ENCODE measurements at places on chromosomes 3 and 15.

DNA sequence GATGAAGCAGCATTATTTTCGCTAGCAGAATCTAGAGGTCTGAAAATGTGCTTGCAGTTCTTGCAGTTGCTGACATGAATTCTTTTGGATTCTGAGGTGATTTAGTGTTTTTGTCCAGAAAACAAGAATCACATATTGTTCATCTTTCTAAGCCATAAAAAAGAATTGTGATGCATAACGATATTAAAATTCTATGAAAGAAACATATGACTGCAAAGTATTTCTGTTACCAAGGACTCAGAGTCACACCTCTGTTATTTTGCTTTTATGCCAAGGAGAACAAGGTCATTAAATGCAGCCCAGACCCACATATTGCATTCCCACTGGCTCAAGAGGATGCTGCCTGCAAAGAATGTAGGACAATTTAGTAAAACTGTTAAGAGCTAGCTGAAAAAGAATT is 299.8 kb upstream of the GPR149 start:
- no peak for DNase-seq

DNA sequence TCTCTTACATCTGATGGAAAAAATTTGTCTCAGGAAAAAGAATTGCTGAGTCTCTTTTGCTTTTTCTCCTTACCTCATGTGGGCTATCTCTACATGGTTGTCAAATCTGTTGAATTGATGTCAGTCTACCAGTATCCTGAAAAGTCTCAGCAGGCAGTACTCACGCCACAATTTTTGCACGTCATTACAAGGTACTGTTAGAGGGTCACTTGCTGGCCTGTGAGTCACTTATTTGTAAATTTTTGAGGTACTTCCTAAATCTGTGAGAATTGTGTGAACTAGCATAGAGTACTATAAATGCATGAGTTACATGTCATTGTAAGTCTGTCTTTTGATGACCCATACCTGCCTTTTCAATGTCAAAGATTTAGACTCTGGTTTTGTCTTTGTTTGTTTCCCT is 15.9 kb downstream of the HPS3 start:
- no peak for DNase-seq

- DNase-seq = no peak
These were observed 47.0 kb upstream of the LRRFIP2 start for GRCh38 chr3:37221407-37221806.

GRCh38 chr15:27271258-27271657 is 300.3 kb downstream of the GABRG3 start:
- no peak for DNase-seq

- no peak for DNase-seq
These were observed 605.5 kb downstream of the FHIT start for GRCh38 chr3:60645801-60646200.

GRCh38 chr3:40765884-40766283 is 241.1 kb downstream of the ZNF621 start:
- no peak for DNase-seq

DNA sequence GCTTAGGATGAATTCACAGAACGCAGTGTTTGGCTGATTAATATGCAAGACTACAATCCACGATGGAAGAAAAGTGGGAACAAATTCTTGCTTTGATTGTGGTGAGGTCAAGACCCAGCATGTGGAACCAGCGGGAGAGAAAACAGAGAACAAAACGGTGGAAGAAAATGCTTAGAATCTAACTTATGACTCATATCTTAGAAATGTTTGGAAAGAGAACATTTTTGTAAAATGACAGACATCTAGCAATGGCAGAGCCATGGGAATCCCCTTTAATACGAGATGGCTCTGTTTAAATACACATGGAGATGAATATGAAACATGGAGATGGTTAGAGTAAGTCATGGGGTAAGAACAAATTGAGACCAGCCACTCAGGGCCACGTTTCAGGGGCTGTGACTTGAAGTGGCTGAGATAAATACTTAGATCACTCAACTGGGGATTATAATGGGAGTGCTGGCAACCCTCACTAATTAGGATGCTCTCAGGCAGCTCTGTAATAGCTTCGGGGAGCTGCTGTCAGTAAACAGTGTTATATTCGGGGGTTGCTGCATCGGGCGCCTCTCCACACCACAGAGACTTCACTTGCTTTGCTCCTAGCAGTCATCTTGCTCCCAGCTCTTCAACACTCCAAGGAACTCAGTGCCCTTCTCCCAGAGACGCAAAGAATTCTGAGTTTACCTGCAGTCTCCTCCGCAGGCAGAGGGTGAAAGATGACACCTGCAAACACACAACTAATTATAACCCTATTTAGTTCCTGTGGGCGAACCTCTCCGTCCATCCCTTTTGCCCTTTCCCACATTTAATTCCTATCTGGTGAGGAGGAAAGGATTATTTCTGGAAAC is 68.0 kb upstream of the ONECUT1 start:
- no peak for DNase-seq

DNA sequence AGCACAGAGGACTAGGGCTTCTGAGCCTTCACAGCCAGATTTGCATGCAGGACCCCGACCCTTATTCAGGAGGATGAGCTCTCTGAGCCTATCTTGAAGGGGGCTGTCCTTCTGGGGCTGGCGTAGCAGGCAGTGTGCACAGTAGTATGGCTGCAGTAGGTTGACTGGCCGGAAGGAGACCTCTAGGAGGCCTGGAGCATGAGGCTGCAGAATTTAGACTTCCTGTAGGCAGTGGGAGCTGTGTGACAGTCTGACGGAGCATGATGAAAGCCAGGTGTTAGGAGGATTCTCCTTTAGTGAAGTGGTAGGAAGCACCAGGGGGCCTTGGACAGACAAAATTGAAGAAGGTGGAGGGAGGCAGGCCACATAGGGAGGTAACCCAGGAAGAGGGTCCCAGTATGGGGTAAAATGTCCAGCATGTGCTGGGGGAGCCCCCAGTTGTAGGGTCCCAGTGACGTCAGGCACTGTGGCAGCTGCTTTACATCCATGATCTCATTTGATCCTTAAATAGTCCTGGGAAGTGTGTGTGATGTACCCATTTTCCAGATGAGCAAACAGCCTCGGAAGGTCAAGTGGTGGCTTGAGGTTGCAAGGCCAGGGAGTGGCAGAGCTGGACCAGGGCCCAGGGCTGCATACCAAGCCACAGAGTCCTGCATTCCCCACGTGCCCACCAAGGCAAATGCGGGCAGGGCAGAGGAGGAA is 36.1 kb downstream of the SPSB4 start:
- DNase-seq = no peak

- DNase-seq = no peak
These were observed 36.2 kb upstream of the TSPAN3 start for GRCh38 chr15:77107068-77107467.

- no peak for DNase-seq
These were observed 92.4 kb downstream of the COL6A6 start for GRCh38 chr3:130609166-130609979.

DNA sequence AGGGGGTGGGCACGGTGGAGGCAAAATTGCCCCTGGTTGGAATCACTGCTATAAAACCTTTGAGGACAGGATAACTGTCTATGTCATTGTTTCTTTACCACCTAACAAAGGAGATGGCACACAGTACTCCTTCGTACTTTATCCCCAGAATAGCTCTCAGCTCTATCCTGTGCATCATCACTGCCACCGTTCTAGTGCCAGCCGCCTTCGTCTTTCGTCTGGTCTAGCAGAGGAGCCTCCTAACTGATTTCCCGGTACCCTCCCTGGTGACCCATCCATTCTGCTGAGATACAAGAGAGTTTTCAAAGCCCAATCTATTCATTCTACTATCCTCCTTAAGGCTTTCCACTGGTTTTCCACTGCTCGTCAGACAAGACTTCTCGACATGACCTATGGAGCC is 67.9 kb upstream of the PRICKLE2 start:
- DNase-seq = no peak

- DNase-seq = no peak
These were observed 57.4 kb upstream of the STXBP5L start for GRCh38 chr3:120850381-120851295.

DNA sequence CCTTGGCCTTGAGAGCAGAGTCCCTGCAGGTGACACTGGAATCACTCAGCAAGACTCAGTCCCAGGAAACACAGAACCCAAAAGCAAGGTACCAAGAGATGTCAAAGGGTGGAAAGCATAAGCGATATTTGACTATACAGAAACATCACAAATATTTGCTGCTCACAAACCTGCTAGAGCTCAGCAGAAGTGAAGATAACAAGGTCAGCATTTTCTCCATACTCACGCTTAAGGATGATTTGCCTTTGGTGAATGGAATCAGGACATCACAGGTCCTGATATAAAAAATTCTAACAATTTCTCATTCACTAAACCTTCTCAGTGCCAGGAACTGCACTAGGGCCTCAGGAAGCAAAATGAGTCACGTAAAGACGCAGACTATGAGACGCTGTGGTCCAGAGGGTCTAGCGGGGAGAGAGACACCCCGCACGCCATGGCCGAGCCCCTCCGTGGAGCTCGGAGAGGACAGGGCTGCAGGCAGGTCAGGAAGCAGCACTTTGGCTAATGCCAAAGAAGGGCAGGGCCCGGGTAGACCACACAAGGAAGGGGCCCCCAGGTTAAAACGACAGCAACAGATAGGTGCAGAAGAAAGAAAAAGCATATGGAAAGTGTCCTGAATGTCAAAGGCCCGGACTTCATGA is 10.7 kb downstream of the PCSK6 start:
- no peak for DNase-seq

- no peak for DNase-seq
These were observed 9.6 kb downstream of the NIPA1 start for GRCh38 chr15:22796079-22796478.

DNA sequence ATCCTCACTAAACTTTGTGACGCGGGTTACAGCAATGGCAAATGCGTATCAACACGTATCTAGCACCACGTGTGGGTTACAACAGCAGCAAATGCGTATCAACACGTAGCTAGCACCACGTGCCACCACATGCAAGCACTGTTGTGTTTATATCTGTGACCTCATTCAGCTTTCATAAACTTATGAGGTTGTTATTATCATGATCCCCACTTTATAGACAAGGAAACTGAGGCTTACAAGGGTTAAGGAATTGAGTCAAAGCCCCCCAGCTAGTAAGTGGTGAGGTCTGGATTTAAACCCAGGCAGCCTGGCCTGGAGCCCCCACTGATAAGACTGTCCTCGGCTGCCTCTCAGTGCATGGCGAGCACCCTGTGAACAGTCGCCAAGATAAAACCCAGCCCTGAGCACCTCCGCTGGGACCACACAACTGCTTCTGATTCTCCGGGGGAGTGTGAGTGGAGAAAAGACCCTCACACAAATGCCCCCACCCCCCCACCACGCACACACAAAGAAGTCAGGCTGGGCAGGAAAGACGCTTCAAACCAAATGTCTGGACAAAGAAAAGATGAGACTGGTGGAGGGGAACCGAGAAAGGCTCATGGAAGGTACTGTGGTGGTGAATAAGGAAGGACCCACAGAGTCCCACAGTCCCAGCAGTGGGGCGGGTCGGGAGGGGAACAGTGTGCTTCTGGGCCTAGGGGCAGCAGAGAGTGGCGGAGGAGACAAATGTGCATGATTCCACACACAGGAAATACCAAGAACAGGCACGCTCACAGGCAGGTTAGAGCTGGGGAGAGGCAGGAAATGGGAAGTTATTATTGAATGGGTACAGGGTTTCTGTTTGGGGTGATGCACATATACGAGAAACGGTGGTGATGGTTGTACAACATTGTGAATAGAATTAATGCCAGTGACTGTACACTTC is 173.4 kb downstream of the XXYLT1 start:
- no peak for DNase-seq

DNA sequence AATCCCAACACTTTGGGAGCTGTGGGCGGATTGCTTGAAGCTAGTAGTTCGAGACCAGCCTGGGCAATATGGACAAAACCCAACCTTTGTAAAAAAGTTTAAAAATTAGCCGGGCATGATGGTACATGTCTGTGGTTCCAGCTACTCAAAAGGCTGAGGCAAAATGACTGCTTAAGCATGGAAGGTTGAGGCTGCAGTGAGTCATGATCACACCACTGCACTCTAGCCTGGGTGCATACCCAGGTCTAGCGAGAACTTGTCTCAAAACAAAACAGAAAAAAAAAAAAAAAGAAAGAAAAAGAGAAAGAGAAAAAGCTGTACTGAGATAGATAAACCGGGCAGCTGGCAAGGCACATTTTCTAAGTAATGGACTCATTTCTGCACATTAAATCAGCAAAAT is 10.6 kb downstream of the ARPP19 start:
- peak; percentile 93 for DNase-seq

DNA sequence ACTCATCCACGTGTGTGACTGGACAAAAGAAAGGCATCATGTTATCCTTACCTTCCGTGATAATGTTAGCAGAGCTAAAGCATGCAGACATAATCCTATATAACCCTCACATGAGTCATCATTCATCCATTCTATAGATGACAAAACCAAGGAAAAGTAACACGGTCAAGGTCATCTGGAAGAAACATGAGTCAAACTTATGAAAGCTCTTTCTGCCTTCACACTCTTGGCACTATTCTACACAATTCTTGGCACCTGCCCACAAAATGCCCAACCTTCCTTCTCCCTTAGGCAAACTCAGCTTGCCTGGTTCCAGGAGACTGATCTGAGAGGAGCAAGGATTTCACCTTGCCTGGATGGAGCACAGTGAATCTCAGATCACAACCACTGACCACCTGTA is 66.9 kb downstream of the PRICKLE2 start:
- no peak for DNase-seq

DNA sequence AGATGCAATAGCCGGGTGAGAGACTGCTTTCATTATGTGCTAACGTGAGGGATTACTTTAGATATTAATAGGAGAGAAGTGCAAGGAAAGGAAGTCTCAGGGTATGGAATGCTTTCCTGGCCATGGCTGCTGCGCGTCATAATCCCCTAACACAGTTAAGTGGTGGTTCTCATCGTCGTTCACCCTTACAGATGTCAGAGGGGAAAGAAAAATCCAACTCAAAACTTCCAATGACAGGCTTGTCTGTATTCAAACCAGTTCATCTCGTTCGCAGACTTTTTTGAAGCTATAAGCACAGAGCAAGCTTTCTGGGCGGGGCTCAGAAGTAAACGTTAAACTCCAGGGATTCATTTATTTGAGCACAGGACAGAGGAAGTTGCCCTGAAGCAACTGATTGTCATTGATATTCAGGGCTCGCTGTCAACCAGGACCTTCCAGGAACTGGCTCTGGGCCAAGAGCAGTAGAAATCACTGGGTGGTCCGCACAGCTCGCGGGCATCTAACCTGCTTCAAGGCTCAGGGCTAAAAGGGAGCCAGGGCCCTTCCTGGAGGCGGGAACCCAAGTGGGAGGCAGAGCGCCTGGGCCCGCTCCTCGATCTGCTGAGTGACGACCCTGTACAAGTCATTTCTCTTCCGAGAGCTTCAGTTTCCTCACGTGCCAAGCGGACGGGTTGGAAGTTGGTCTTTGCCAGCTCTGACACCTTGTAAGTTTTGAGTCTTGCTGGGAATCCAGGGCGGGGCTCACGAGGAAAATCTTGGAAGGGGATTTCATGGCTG is 1.1 kb upstream of the LPP start:
- no peak for DNase-seq

- DNase-seq = no peak
These were observed 15.0 kb upstream of the ACAD9 start for GRCh38 chr3:128864351-128864811.

DNA sequence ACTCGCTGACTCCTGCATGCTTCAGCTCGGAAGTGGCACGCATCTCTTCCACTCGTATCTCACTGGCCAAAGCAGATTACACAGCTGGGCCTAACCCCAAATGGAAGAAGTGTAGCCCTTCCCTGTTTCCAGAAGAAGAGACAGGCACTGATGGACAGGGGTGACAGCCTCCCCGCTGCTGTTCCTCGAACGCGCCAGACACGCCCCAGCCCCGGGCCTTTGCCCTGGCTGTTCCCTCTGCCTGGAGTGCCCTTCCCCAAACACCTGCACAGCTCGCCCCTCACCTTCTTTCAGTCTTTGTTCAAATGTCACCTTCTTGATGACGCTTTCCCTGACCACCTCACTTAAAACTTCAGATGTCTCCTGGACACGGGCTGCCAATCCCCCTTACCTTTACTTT is 26.0 kb upstream of the CYP11A1 start:
- no peak for DNase-seq
